A549 treated with AZD2906 at 1 μM for 4 hours (cell line): ENCODE measurements at places on chromosomes 7 and 10. TPM values are rescaled to one million over a fixed set of nuclear protein-coding genes. Genes with fewer than 3 reads are reported as not detected.

Gene RPEL1
- total RNA-seq, result 0.07 TPM in 2 of 5 replicates, not detected in the others

Gene CREB5
- 2.9 to 5.0 TPM (median 4.1 TPM) in 5 replicates for total RNA-seq

Gene TMEM196
- not detected in 5 replicates for total RNA-seq

Gene C10orf62
- 0.08 to 0.17 TPM (median 0.09 TPM) in 5 replicates for total RNA-seq

Gene HOXA11
- 0.45 to 0.69 TPM (median 0.55 TPM) in 5 replicates for total RNA-seq
